ENCODE measurements at places on chromosomes 4 and X. TPM values are rescaled to one million over a fixed set of nuclear protein-coding genes. Genes with fewer than 3 reads are reported as not detected.

Gene CXorf51B
- total RNA-seq: not detected

Gene ARR3
- total RNA-seq: not detected

DNA sequence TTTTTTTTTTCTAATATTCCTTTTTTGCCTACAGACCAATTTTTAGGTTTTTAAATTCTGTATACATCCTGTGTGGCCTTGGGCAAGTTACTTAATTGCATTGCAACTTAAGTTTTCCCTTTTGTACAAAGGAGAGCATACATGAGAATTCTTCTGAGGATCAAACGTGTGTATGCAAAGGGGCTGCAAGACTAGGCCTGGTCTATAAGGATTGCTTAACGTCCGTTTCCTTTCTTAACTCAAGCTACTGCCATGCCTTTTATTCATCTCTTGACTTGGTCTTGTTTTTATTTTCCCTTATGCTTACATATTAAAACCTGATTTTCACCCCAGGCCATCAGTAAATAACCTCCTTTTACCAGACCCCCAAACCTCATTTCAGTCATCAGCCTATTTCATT lies 13.6 kb downstream of the RBPJ start:
- no peaks in the 10 kb centered on the region for H3K36me3 ChIP-seq
- no peak for DNase-seq
- H3K4me3 ChIP-seq: no peak overlapping the region
- H3K27ac ChIP-seq: no peak overlapping the region

Gene ZFP42
- total RNA-seq: not detected

DNA sequence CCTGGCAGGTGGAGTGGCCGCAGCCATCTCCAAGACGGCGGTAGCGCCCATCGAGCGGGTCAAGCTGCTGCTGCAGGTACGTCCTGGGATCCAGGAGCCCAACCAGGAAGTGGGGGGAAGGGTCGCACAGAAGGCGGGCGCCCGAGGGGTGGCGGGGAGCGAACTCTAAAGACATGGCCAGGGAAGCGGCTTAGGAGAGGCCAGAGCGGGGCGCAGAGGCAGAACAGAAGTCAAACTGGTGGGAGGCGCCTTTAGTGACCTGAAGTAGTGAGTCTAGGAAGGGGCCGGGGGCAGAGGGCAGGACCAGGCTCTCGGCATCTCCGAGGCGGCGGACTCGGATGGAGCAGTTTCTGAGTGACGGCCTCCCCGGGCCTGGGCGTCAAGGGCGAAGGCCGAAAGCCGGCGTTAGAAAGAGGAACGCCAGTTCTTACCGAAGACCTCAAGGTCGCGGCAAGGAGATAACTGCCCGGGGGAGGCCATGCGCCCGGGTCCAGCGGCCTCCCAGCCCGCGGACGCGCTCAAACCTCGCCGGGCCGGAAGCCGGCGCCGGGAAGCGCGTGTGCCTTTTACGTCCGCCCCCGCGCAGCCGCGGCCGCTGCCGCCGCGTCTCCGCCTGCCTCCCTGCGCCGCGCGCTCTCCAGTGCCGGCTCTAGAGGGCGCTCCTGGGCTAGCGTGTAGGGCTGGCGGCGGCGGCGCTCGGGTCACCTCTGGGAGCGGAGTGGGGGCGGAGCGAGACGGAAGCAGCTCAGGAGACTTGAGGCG lies 488 bp downstream of the SLC25A5 start:
- DNase-seq: peak; percentile 89
- H3K4me3 ChIP-seq: peak overlapping the region; percentile 70
- no peaks in the 10 kb centered on the region for H3K4me1 ChIP-seq
- H3K27ac ChIP-seq: peak overlapping the region; percentile 95

Gene GPR143
- 8.2 TPM for total RNA-seq
